Stimulated activated CD8-positive, alpha-beta memory T cell treated with anti-CD3 and anti-CD28 coated beads, Interleukin-7, amount 100 ng/mL, for 1 hour (primary cell): ENCODE measurements at places on chromosomes 2 and 18.

GRCh38 chr18:13235421-13235831 is 16.9 kb downstream of the LDLRAD4 start:
- no peak for DNase-seq

- no peak for DNase-seq
Measured at GRCh38 chr2:128601298-128602037, 282.8 kb upstream of the HS6ST1 start.

GRCh38 chr2:182611009-182611408 is 105.0 kb upstream of the DNAJC10 start:
- no peak for DNase-seq

DNA sequence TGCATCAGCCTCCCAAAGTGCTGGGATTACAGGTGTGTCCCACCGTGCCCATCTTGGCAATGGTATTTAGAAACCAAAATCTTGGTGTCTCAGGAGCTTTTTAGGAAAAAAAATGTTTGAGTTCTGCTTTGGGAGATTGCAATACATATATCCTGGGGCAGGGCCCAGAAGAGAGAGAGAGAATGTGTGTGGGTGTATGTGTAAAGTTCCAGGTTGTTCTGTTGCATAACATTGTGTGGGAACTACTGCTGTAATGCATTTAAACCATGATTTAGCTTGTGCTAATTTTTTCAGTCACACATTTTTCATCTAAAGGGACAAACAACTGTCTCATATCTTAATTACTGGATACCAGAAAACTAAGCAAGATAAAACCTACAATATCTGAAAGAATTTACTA is 70.8 kb upstream of the NABP1 start:
- no peak for DNase-seq

DNA sequence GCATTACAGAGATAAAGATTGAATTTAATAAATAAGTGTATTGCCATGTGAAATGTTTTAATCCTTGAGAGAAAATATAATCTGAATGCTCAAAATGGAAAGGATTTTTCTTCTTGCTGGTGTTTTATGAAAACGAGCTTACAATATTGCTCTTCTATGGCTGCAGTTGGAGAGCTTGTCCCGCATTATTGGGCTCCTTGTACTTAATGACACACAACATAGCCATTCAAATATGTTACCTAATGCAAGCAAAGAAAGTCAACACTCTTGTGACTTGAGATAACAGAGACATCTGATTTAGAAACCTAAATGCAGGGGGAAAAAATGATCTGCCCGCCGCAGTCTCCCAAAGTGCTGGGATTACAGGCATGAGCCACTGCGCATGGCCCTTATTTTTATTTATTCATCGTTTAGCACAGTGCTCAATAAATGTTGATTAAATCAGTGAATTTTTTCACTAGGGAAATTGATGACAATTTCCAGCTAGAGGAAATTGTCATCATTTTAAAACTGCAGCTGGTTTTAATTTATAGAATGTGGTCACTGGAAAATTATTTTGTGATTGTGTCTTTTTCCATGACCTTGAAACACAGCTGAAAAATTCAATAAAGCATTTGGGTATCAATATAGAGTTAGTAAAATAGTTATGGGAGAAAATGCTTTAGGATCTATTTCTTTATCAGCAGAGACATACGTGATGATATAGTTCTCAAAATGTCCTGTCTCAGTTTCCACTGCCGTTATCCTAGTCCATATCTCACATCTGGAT is 2.4 kb upstream of the PRKD3 start:
- no peak for DNase-seq

- no peak for DNase-seq
Measured at GRCh38 chr2:233743464-233744259, 14.8 kb downstream of the UGT1A3 start.

DNA sequence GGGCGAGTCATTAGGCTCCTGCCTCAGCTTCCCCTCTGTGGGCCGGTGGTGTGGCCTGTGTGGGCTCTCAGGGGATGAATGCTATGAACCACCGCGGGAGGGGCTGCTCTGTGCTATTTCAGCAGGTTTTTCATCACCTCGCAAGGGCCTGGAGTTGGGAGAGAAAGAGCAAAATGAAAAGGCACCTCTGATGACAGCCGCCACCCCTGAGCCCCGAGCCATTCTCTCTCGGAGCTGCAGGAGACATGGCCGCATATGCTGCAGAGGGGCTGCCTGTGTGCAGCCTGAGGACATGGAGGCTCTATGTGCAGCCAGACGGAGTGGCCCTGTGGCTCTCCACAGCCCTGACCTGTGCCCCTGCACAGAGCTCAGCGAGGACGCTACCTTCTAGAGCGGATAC is 96.2 kb upstream of the CTDP1 start:
- no peak for DNase-seq

- DNase-seq = no peak
Measured at GRCh38 chr2:235587202-235587601, 93.4 kb downstream of the AGAP1 start.

DNA sequence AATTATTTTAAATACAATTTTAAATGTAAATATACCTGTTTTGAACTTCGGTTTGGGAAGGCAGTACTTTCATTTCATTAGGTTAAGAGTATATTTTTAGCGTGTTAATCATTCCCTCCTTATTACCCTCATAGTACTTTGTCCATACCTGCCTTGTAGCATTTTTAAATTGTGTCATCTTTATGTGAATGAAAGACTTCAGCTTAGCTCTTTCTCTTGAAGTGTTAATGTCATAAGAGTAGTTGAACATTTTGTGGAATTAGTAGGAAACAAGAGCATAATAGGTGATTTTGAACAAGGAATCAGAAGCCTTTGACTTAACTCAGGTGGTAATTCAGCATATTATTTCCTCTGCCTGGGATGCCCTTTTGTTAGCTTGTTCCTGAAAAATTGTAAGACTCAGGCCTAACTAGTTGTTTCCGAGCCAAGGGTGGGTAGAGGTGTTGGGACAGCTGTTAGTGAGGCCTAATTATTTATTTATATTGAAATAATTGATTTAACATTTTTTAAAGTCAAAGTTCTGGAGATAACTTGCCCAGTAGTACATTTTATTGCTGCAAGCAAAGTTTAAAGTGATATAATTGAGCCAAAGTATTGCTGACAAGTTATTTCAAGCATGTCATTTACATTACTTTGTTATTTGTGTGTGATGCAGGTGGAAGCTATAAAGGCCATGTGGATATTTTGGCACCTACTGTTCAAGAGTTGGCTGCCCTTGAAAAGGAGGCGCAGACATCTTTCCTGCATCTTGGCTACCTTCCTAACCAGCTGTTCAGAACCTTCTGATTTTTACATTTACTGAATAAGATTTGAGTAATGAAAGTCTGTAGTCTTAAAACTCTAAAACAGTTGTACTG is 38.7 kb downstream of the DDX1 start:
- DNase-seq = no peak

GRCh38 chr2:199261239-199261638 is 196.5 kb downstream of the SATB2 start:
- no peak for DNase-seq

DNA sequence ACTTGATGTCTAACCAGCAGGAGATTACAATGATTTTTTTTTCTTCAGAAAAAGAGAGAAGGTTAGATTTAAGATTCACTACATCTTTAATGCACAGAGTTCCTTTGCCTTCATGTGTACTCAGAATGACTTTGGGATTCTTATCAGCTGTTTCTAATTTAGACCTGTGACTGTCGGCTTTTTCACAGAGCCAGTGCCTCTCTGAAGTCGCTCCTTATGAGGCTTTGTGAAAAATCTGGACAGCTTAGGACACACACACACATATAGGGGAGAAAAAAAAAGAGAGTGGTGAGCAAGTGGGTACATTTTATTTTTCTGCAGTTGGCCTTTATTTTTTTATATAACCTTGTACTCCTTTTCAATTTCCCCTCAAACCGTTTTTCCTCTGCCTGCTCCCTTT is 893.1 kb upstream of the CELF4 start:
- no peak for DNase-seq

DNA sequence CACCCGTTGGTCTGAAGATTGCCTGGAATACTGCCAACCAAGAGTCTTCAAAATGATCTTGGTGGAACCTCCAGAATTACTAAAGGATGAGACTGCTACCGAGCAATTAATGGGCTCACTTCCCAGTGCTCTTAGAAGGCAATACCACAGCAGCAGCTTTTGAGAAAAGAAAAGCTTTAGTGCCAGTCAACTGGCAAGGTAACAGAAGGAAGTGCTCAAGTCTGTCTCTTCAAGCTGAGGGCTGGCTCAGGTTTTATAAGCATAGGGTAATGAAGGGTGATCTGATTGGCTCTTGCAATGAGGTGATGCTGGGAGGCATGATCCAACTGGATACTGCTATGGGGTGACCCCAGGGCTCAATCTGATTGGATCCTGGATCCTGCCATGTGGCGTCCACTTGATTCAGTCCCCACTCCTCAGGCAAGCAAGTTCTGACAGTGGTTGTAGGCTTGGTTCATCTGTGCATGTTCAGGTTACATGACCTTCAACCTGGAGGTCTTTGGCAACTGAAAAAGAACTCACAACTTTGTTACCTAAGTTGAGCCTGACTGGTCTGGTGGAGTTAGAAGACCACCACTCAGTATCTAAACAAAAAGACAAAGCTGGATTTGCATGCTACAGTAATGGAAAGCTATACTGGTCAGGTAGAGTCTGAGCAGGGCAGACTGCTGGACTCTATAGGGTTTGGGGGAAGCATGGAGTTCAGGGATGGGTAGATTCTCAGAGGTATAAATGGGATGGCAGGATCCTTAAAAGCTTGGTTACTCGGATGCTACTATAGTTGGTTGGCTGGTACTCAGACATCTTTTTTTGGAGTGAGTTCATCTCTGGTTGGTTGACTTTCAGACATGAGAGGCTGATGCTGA is 14.0 kb upstream of the RIF1 start:
- DNase-seq = no peak

GRCh38 chr2:1541819-1542475 is 128.7 kb downstream of the TPO start:
- DNase-seq = no peak

DNA sequence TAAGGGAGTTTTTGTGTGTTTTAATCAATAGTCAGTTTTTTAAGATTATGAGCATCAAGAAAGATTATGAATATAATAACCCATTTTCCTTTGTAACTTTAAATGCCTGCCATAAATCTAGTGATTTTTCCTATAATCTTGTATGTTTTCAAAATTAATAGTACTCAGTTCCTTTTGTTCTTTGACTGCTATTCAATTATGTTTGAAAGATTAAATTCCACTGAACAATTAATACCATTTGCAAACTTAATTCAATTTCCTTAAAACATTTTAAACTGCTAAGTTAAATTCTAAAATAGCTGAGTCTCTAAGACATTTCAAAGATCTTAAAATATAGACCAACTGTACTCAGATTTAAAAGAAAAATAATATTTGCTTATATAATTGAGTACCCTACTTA is 1173.9 kb upstream of the TMEFF2 start:
- DNase-seq = no peak

- DNase-seq = no peak
Measured at GRCh38 chr18:44246001-44246400, 434.7 kb upstream of the SETBP1 start.

GRCh38 chr2:190938771-190939335 is 58.2 kb downstream of the GLS start:
- DNase-seq = no peak

- no peak for DNase-seq
Measured at GRCh38 chr2:59021786-59022185, 780.7 kb upstream of the FANCL start.

- DNase-seq = no peak
Measured at GRCh38 chr2:84838434-84839145, 42.3 kb downstream of the TRABD2A start.

DNA sequence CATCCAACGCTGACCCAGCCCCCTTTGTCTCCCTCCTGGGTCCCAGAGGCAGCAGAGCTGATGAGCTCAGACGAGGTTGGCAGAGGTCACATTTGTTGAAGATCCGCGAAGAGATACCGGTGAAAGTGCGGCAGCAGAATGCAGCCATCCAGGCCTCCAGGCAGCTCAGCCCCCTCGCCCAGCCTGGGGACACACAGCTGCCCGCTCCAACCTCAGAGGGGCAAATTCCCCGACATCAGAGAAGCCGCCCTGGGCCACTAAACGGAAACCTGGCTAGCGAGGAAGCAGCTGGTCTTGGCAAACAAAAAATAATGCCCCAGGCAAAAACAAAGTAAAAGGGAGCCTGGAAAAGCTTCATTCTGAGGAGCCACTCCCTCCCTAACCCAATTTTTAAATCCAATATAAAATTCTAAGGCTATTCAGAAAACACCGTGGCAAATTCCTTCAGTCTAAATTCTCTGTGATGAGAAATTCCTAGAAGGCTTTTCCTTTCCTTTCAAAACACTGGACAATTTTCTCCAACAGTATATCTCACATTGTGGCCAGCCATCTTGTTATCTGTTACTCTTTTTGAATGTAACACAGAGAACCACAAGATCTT is 262.4 kb downstream of the SS18 start:
- no peak for DNase-seq

- DNase-seq = no peak
Measured at GRCh38 chr18:80145196-80145804, 36.2 kb downstream of the ADNP2 start.

GRCh38 chr18:24985586-24985985 is 366.4 kb downstream of the ZNF521 start:
- DNase-seq = no peak
